ENCODE measurements at places on chromosomes 7 and 10.

DNA sequence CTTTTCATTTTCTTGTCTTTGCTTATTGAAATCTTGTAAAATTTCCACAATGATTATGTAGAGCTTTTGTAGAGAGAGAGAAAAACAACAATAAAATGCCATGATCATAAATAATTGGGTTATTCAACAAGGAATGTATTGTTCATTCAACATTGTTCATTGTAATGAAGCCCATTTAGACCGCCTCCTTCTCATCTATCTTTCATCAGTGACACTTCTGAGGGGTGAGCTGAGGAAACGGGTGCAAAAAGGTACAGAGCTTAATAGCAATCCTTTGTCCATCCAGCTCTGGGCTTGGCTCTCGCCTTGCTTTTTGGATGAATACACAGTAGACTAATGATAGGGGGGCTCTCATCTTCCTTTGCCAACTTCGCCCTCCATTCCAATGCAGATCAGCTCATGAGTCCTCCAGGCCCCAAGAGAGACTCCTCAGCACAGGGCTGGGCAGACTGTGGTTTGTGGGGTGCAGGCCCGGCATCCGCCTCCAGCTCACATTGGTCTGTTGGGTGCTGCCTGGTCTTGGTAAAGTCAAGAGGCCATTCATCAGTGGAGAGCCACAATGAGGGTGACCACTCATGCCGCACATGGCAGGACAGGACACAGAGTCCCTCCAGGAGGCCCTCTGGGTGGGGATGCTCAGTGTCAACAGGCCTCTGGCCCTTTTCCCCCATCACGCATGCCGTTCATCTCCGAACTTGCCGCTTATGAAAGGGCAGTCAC lies 17.9 kb upstream of the PPA1 start:
- DNase-seq: no peak

- no peak for DNase-seq
Observed at GRCh38 chr10:86962136-86962980, 4.0 kb downstream of the SNCG start.

GRCh38 chr7:28332046-28332445 lies 80.3 kb upstream of the CREB5 start:
- DNase-seq: no peak

GRCh38 chr7:27165089-27165995 lies at the start of gene HOXA9:
TSS of gene HOXA9 (minus strand) at chr7:27165537. CDS start at chr7:27165457, 80 bp downstream.
- DNase-seq: no peak

- no peak for DNase-seq
Observed at GRCh38 chr7:98464558-98464940, 63.7 kb upstream of the BAIAP2L1 start.

DNA sequence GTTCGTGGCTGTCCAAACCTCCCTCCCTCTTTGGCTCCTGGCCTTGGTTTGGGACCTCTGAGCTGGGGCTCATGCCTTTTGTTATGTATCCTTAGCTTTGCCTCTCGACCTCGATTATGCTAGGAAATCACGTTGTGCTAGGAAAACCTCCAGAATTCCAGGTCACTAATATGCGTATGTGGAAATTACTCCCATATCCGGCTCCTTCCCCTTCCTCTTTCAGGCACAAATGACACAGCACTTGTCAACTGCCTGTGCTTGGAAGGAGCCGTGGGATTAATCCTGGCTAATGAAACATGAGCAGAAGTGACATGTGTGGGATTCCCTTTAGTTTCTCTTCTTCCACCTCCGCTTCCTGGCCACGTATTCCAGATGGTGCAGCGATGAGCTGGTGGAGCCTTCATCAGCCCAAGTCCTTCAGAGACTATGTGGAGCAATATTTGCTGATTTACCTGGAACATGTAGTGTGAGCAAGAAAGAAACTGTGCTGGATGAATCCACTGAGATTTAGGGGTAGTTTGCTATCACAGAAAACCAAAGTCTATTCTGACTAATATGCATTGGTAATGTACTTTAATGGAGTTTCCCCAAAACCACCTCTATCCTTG lies 149.2 kb downstream of the REEP3 start:
- peak; percentile 43 for DNase-seq

Measured in A673 (cell line).